ENCODE measurements at places on chromosomes 11 and 22. TPM values are rescaled to one million over a fixed set of nuclear protein-coding genes. Genes with fewer than 3 reads are reported as not detected.

Gene IGHMBP2
- total RNA-seq, result 18.8 TPM

Gene FAT3
- 7.9 TPM for total RNA-seq

DNA sequence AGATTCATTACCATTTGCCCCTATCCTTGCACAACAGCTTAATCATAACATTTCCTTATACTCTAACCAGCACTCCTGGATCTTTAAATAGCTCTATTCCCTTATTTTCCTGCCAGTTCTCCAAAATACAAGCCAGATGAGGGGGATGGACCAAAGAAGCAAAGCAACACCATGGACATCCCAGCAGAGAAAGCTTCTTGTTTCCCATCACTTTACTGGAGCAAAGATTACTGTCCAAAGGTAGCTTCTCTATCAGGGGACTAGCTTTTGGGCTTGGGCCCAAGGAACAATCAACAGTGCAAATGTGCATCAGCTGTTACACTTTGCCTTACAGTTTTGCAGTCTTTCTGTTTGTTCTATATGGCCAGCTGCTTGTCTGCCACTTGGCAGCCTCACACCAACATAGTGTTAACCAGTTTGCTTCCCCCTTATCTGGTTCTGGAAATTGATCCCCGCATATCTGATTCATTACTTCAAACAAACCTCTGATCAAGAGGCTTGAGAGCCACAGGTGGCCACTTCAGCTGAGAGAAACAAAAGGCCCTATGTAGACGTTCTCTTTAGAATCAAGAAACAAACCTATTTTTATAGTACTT, 814.3 kb downstream of the METTL15 start:
- no peaks in the 10 kb centered on the region for H3K4me1 ChIP-seq
- no peak overlapping the region for H3K4me3 ChIP-seq
- H3K36me3 ChIP-seq, result no peaks in the 10 kb centered on the region
- H3K27me3 ChIP-seq, result no peaks in the 10 kb centered on the region
- DNase-seq, result no peak
- H3K27ac ChIP-seq, result no peak overlapping the region

DNA sequence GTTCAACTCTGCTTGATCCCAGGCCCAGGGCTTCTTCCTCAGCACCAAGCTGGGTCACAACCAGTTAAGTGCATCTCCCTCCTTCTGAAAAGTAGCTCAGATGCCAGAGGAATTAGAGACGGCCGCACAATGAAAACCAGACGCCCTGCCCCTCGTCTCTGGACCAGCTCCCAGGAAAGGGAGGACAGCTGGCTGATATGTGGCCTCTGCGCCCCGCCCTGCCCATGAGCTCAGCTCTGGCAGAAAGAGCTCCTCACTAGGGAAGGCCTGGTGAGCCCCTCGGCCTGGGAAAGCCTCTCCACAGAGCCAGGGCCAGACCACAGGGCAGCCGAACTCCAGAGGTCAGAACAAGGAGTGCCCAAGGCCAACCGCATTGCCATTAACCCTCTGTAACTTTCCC, 18.1 kb upstream of the SCGB1A1 start:
- H3K4me3 ChIP-seq, result no peak overlapping the region
- H3K27me3 ChIP-seq, result no peaks in the 10 kb centered on the region
- H3K27ac ChIP-seq, result peak overlapping the region; percentile 67
- DNase-seq, result peak; percentile 67
- peaks cover 51% of the 10 kb centered on the region for H3K4me1 ChIP-seq

DNA sequence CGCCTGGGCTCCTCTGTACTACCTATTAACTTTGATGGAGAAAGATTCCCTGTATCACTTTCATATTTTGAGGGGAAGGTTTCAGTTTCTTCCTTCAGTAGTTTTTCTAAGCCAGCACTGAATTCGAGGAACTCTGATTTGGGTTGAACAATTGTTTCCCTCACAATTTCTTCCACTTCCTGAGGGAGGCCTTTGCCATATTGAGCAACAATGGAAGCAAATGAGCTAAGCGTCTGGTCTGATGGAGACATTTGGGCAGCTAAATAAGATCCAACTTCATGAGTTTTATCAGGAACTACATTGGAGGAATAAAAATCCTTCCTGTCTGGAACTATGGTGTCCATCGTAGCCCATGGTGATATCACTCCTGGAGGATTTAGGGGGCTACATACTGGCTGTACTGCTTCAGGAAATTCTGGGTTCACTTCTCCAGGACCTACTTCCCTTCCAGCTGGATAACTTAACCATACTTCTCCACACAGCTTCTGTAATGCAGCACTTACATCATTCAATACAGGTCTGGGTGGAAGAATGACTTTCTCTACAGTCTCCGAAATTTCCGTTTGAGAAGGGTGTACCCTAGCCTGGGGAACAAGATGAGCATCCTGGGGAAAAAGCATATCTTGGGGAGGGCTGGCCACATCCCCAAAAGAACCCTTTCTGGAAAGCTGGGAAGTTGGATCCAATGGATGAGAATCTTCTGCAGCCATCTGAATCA, 38.9 kb upstream of the CCDC89 start:
- no peak for DNase-seq
- no peak overlapping the region for H3K4me3 ChIP-seq
- no peaks in the 10 kb centered on the region for H3K4me1 ChIP-seq

DNA sequence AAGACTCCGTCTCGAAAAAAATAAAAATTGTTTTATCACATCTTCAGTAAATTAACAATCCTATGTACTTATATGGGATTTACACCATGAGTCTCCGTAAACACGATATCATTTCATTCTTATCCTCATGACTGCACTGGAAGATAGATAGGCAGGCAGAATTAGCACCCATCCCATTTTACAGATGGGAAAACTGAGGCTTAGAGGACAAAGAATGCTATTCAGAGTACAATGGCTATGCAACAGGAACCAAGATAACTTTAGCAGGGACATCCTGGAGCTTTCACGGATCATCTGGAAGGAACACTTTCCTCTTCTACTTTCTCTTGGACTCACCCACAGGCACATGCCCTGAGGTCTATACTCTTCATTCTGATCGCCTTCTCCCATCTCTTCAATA, 14.6 kb upstream of the SGSM1 start:
- H3K4me1 ChIP-seq, result no peaks in the 10 kb centered on the region
- H3K36me3 ChIP-seq, result no peaks in the 10 kb centered on the region
- no peaks in the 10 kb centered on the region for H3K27me3 ChIP-seq
- H3K4me3 ChIP-seq, result no peak overlapping the region
- H3K27ac ChIP-seq, result no peak overlapping the region
- DNase-seq, result no peak
